ENCODE measurements at places on chromosomes 7 and 10.

- DNase-seq: no peak
Observed at GRCh38 chr10:131788386-131788785, 112.4 kb upstream of the PPP2R2D start.

GRCh38 chr7:156479596-156479995, 161.0 kb upstream of the RNF32 start:
- no peak for DNase-seq

GRCh38 chr7:105011141-105011830, 2.7 kb upstream of the KMT2E start:
- no peak for DNase-seq

DNA sequence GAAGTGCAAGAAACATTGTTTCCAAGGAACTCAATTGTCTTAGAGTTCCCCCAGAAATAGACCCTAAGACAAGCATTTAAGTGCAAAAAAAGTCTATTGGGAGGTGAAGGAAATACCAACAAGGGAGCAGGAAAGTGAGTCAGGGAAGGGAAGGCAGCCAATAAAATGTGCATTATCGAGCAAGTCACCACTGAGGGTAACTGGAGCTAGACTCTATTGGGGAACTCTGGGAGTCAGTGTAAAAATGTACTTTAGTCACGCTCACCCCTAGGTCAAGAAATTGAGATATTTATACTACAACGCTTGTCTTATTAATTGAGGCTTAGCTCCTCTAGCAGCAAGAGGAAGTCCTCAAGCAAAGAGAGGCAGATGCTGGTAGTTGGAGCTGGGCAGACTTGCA, 137.7 kb downstream of the RTKN2 start:
- DNase-seq: no peak

- no peak for DNase-seq
Observed at GRCh38 chr7:2612445-2613097, 19.2 kb upstream of the TTYH3 start.

GRCh38 chr7:110774071-110774470, 316.9 kb upstream of the LRRN3 start:
- no peak for DNase-seq

DNA sequence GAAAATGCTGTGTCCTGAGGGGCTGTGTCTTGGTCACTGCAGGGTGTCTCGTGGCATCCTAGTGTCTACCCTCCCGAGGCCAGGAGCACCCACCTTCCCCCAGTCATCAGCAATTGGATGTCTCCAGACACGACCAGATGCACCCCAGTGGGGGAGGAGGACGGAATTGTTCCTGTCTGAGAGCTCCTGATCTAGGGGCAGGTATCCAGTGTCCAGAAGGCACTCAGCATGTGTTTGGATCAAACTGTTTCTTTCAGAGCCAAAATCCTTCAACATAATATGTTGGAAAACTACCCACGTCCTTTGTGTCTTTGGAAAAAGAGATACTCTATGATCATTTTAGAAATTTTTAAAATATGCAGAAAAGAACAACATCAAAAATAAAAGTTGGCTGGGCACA, 16.9 kb downstream of the PRKRIP1 start:
- no peak for DNase-seq

- DNase-seq: peak; percentile 69
Observed at GRCh38 chr7:26199301-26200037, 1.1 kb downstream of the HNRNPA2B1 start.

- DNase-seq: no peak
Observed at GRCh38 chr7:46682836-46683624, 762.0 kb upstream of the IGFBP3 start.

GRCh38 chr10:63707254-63707910, 186.2 kb downstream of the REEP3 start:
- DNase-seq: no peak

GRCh38 chr7:7911369-7912123, 57.0 kb upstream of the GLCCI1 start:
- no peak for DNase-seq

DNA sequence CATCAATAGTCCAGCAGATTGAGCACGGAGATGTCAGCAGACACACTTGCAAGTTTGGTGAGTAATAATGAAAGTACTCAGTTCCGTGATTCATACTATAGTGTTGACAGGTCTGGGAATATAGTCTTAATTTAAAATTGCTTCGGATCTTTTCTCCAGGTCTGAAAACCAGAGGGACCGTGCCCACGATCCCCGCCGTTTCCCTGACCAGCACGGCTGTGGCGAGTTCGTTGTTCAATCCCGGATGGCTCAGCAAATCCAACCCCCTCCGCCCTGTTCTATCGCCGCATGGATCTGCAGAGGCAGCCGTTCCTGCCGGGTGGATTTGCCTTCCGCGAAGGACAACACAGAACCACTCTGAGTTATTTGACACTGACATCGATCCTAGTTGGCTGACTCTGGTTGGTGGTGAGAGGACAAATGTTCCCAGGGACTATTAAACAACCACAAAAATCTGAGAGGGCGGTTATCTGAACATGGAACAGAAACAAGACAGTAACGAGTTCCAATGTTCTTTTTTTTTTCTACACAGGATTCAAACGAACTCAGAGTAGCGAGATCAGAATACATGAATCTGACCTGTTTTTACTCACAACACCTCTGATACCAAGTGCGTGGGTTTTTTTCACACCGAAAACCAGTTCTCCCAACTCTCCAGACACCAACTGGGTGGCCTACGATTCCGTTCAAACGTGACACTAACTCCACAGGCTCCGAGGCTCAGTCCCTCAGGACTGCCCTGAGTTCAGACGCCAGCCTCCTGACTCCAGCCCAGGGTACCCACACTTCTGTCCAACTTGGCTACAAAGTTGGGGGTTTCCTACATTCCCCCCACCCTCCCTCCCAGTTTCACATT, 52.7 kb downstream of the RBM17 start:
- DNase-seq: no peak

GRCh38 chr7:92645114-92646061, 55.2 kb upstream of the FAM133B start:
- DNase-seq: peak; percentile 34

DNA sequence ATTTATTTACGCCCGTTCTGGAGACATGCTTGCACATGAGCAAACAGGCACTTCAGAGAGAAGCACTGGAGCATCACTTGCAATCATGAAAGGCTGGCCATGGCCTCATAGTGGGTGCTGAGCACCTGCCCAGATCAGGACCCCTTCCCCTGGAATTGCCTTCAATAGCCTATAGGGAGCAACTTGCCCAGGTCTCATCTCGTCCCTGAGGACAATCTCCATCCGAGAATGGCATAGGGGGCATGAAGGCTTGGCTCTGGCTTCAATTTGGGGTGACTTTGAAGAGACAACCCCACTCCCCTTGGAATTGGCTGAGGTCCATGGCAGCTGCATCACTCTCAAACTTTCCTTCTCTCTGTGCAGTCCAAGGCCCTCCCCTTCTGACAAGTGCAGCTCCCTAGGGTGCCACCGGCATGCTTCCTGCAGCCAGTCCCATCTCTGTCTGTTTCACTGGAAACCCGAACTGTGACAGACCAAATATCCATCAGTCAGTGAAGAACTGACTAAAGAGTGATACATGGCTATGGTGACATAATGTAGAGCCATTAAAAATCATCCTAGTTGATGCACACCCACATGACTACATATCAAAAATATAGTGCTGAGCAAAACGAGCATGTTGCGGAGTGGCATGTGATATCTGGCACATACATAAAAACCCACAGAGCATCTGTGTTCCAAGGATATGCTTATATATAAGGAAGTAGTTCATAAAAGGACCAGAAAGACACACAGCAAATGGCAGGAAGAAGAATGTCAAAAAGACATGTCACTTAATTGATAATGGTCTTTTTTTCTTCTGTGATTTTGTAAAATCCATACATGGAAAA, 12.4 kb downstream of the GDF2 start:
- no peak for DNase-seq

DNA sequence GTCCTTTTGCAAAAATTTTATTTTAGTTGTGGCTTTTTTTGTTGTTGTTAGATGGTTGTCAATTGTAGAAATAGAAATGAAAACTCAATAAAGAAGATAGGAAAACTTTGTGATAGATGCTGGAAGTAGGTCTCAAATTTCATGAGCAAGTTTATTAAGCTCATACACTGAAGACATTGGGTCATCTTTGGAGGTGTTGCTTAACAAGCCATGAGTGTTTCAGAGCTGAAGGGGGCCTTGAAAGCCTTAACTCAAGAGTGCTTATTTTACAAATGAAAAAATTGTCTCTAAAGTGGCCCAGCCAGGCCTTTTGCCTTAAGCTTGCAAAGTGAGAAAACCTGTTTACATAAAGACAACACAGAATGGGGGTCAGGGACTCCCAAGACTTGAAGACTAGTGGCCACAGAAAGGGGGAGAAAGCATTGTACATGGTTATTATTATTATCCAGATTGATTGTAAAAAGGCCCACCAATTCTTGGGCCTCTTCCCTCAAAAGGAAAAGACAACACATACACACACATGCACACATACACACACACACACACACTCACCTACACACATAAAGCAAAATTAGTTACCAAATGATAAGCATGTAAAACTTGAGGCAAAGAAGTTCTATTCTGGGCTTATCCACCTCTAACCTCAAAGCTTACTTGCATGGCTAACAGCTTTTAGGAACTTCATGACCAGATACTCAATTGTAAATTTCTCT, 49.7 kb upstream of the GLCCI1 start:
- no peak for DNase-seq

GRCh38 chr10:27995311-27995710, 3.6 kb downstream of the ODAD2 start:
- no peak for DNase-seq

- no peak for DNase-seq
Observed at GRCh38 chr10:122957474-122957873, 3.4 kb upstream of the C10orf88 start.

GRCh38 chr10:91411621-91412020, 1.5 kb downstream of the HECTD2 start:
- DNase-seq: no peak

DNA sequence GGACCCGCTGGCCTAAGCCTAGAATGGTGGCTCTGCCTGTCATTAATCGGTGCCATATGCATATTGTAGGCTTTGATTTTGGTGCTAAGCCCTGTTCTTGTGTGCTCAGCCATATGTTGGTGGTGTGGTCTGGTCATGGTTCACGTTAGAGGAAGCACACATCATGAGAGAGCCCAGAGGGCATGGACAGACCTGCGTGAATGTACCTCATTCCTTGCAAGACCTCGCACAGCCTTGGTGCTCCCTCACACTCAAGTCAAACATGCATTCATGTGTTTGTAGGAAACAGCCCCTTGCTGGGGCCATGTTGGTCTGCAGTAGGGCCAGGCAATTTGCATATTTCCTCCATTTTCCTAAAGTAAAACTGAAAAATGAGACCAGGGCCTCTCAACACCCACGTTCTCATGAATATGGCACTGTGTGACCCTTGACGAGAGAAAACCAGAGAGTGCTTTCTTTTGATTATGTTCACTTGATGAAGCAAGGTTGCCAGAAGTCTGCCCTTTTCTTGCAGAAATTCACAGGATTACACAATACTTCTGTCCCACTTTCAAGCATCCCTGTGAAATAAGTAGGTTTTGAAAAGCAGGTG, 268.7 kb downstream of the CELF2 start:
- no peak for DNase-seq

GRCh38 chr7:29854257-29854938, 48.1 kb downstream of the WIPF3 start:
- DNase-seq: peak; percentile 36

- no peak for DNase-seq
Observed at GRCh38 chr7:28621369-28621841, 209.1 kb downstream of the CREB5 start.

DNA sequence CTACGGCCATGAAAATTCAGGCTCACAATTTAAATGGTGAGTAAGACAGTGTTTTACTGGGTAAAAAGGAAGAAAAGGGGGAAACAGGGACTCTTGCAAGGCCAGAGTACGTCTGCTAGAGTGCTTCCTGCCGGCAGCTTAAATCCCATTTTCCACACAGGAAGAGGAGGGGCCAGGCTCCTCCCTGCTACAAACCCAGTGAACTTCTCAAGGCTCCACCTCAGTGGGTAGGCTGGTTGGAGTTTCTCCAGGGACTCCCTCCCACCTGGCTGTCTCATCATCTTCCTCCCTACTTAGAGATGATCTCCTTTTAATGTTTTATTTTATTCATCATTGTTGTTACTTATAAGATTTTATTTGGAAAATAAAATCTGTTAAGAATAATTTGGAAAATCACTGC, 62.6 kb upstream of the SEMA3C start:
- DNase-seq: no peak

- no peak for DNase-seq
Observed at GRCh38 chr10:111281516-111281915, 204.7 kb downstream of the ADRA2A start.

- no peak for DNase-seq
Observed at GRCh38 chr10:42112331-42113157, 525.8 kb downstream of the ZNF33B start.

- DNase-seq: no peak
Observed at GRCh38 chr7:155756322-155756721, 55.9 kb downstream of the SHH start.

- no peak for DNase-seq
Observed at GRCh38 chr10:115996031-115996430, 277.0 kb downstream of the GFRA1 start.

GRCh38 chr7:94307399-94308048, 87.2 kb upstream of the COL1A2 start:
- DNase-seq: no peak

- no peak for DNase-seq
Observed at GRCh38 chr10:106565546-106565945, 599.0 kb downstream of the SORCS1 start.

Data from lung (tissue), 17 donors.